ENCODE measurements at places on chromosomes 2 and 18.

DNA sequence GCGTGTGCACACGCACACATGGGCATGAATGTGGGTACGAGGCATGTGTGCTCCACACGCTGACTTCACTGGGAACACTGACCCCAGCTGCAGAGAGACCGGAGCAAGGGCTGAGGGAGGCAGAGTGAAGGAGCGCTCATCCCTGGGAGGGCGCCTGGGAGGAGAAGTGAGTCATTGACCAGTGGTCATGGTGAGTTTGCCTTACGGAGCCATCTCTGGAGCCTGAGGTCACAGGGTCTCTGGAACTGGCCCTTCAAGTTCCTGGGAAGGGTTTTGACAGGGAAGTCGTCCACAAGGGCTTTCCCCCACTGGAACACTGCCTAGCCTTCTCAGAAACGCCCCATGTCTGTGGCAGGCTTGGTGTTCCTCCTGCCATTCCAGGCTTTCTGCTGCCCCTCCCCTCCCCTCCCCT lies 14.3 kb upstream of the TMEM185B start:
- no peak for DNase-seq

DNA sequence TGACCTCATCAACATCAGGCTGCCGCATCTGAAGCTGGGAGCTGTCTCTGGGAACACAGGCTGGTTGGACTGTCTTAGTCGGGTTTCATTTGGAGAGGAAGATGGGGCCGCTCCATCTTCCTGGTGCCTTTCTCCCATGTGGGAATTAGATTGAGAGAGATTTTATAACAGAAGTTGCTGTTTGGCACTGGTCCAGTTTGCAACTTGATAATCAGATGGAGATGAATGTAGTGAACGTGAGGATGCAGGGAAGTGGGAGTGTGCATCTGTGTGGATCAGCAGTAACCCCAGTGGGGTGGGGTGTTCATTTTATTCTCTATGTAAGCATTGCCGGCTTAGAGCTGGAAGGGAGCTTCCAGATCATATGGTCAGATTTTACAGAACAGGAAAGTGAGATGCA lies 250.9 kb downstream of the DCDC2C start:
- DNase-seq: no peak

DNA sequence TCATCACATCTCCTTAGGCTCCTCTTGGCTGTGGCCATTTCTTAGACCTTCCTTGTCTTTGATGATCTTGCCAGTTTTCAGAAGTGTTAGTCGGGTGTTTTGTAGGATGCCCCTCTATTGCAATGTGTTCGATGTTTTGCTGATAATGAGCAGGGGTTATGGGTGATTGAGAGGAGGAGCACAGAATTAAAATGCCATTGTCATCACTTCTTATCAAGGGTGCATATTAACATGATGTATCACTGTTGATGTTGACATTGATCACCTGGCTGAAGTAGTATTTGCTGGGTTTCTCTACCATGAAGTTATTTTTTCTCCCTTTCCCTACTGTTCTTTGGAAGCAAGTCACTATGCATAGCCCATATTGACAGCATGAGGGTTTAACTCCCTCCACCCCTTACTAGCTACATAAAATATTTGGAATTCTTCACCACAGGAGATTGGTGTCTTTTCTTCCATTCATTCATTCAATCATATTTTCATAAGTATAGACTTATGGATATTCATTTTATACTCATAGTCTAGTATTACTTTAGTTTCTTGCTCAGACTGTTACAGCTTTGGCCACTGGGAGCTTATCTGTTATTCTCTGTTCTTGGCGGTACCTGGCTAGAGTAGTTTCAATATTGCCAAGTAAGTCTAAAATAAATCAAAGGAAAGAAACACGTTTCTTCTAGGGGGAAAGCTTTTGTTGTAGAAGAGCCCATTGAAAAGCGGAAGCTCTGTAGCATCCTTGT lies 54.5 kb upstream of the TMEM87B start:
- no peak for DNase-seq

GRCh38 chr2:158467248-158467647 lies 10.5 kb downstream of the PKP4 start:
- no peak for DNase-seq

DNA sequence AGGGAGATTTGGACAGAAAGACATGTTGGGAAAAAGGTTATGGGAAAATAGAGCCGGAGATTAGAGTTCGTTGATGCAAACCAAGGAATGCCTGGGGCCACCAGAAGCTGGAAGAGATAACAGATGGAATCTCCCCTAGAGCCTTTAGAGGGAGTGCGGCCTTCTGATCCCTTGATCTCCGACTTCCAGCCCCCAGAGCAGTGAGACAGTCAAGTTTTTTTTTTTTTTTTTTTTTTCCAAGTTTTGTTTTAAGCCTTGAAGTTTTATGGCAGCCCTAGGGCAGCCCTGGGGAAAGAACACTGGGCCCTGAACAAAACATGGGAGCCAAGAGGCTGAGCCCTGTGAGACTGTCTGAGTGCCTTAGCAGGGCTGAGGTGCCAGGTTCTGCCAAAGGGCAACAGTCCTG lies 6.5 kb downstream of the DGKD start:
- DNase-seq: no peak

GRCh38 chr2:170262806-170263205 lies 84.9 kb downstream of the MYO3B start:
- no peak for DNase-seq

DNA sequence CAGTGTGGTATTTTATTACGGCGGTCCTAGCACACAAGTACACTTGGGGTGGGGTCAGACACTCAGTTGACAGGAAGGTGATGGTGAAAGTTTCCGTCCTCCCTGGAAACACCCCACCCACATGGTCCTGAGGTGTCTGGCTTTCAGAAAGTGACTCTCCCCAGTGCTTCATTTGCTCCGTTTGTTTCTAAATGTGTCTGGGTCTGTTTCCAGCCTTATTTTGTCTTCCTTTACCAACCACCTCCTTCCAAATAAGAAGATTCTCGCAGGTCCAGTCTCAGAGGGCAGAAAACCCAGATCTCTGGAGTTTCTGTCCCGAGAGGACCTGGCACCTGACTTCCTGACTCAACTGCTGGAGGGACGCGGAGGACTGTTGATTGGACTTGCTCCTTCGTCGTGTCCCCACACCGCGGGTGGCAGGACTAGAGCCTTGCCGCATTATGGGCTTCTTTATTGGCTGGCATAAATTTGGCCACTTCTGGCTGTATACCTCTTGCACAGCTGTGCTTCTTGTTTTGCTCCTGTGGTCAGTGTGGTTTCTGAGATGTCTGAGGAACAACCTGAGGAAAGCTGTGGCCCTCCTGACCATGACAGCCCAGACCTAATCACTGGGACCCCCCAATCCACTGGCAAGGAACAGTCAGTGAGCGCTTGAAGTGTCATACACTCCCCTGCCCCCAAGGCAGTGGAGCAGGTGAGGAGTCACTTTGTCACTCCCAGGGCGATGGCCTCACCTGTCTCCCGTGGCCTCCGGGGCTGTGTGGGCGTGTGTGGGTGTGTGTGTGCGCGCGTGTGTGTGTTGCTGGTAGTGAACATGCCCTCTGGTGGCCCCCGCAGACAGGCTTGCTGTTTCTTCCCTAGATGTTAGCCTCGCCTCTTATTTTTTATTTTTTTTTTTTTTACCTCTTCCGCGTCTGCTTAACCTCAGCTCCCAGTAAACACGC lies 45.6 kb downstream of the MEX3C start:
- no peak for DNase-seq

- no peak for DNase-seq
Measured at GRCh38 chr2:33441235-33441810, 35.1 kb upstream of the RASGRP3 start.

DNA sequence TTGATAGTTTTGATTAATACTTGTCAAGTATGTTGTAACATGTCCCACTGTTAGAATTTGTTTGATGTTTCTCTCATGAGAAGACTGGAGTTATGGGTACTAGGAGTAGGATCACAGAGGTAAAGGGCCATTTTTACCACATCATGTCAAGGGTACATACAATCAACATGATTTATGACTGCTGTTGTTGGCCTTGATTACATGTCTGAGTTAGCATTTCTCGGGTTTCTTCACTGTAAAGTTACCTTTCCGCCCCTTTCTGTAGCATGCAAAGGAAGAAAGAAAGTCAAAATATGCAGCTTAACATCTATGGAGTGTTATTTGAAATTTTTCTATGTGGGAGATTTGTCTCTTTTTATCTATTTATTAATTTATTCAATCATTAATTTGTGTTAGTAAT lies 1456.4 kb downstream of the SUCLG1 start:
- DNase-seq: no peak

GRCh38 chr2:207131594-207131993 lies 34.2 kb downstream of the KLF7 start:
- no peak for DNase-seq

GRCh38 chr18:59562751-59563150 lies 134.5 kb downstream of the CCBE1 start:
- no peak for DNase-seq

DNA sequence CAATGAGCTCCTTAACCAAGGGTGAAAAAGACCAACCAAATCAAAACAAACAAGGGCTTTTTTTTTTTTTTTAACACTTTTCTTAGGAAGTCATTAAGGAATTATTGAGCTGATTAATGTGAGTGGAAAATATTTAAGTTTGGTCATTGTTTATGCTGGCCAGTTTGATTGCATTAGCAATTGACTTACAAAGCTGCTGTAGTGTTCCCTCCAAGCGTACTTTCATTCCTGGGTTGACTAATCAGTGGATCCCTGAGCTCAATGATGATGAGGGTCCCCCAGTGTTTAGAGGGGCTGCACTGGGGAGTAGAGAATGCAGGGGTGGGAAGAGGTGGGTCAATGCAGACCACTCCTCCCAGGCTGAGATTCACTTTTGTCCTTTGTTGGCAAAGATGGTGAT lies 119.3 kb downstream of the PRKCE start:
- no peak for DNase-seq

- no peak for DNase-seq
Measured at GRCh38 chr2:7907041-7907440, 774.8 kb upstream of the ID2 start.

DNA sequence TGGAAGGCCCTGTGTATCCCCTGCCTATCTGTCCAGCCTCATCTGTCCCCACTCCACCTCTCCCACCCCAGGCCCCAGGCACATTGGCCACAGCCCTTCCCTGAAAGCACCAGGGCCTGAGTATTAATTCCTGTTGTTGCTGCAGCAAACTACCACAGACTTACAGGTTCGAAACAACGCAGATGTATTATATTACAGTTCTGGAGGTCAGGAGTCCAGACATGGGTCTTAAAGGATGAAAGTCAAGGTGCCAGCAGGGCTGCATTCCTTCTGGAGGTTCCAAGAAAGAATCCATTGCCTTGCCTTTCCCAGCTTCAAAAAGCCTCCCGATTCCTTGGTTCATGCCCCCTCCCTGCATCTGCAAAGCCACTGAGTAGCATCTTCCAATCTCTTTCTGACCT lies 78.7 kb upstream of the LAPTM4A start:
- DNase-seq: no peak

- DNase-seq: no peak
Measured at GRCh38 chr2:2765839-2766495, 434.9 kb upstream of the MYT1L start.

GRCh38 chr2:204315236-204315662 lies 230.0 kb upstream of the PARD3B start:
- DNase-seq: no peak

- DNase-seq: no peak
Measured at GRCh38 chr2:133953524-133953923, 300.3 kb upstream of the MGAT5 start.

- DNase-seq: no peak
Measured at GRCh38 chr18:10838553-10838952, 310.8 kb downstream of the PIEZO2 start.

DNA sequence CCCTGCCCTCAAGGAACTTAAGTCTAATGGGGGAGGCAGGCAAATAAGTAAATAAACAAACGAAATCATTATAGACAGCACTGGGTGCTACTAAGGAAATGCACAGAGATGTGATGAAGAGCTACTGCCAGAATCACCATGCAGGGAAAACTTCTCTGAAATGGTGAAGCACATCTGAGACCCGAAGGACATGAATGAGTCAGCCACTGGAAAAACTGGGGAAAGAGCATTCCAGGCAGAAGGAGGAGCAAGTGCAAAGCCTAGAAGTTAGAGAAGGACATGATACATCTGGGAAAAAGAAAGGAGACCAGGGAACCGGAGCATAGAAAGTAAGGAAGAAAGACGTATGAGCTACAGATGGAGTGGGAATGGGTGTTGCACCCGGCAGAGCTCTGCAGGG lies 56.8 kb downstream of the TGFA start:
- no peak for DNase-seq

DNA sequence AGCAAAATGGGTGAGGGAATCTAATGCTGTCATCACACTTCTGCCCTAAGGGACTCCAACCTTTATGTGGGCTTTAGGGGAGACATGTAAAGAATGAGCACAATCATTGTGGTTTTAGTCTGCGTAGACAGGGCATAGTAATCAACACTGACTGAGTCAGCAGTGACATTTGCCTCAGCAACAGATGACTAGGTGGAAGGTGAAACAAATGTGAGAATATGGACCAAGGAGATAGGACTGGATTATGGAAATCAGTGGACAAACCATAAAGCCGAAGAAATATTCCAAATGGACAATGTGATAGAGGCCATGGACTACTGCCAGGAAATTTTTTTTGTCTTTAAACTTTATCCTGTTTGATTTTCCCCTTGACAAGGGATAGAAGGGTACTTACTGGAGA lies 83.9 kb downstream of the PDK1 start:
- DNase-seq: no peak

GRCh38 chr18:36661999-36662398 lies 166.8 kb downstream of the TPGS2 start:
- DNase-seq: no peak

DNA sequence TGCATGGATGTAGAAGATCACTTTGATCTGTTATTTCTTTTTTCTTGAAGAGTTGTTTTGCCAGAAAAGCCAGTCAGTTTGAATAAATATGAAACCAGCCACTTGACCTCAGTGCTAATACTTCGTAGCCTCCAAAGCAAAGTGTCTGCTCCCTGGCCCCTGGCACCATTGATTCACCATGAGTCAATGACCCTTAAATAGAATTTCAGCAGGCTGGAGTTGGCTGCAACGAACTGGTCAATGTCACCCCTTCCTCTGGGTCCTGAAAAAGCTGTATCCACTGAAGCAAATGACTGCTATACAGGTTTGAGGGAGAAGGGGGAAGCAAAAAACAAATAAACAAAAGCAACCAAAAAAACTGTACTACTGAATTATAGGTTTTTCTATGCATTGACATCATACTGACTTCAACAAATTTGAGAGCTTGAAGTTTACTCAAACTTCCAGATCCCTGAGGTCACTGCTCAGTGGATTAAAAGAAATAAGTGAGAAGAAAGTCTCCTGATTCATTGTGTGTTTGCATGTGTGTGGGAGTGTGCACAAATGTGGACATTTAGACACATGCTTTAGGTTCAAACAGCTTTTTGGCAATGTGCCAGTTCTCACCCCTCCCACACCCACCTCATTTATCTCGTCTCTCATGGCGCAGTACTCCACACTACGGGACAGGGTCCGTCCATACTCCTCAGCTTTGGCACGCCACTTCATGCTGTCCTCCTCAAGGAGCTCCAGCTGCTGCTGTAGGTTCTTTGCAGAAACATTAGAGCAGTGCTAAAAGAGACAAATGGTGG lies 58.1 kb upstream of the TTN start:
- peak; percentile 10 for DNase-seq

DNA sequence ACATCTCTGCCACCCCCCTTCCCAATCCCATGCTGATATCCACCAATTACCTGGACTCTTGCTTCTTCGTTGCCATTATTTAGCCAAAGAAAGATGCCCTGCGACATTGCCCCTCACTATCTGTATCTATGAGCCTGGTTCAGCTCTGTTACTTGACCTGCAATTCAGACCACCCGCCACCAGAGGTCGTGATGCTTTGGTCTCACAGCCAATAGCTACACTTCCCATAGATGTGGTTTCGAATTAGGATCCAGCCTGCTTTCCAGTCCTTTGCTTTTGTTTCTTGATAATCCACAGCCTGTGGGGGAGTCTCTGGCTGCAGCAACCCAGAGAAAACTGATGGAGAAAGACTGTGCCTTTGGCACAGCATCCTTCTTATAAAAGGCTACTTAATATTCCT lies 239.4 kb downstream of the KLHL29 start:
- no peak for DNase-seq

All from NCI-H1417 treated with DMSO at 0.1 percent for 48 hours (cell line).